NCI-H1694 treated with DMSO at 0.1 percent for 48 hours (cell line): ENCODE measurements at places on chromosomes 5 and 9.

- DNase-seq = no peak
Measured at GRCh38 chr5:15365070-15365469, 134.9 kb upstream of the FBXL7 start.

DNA sequence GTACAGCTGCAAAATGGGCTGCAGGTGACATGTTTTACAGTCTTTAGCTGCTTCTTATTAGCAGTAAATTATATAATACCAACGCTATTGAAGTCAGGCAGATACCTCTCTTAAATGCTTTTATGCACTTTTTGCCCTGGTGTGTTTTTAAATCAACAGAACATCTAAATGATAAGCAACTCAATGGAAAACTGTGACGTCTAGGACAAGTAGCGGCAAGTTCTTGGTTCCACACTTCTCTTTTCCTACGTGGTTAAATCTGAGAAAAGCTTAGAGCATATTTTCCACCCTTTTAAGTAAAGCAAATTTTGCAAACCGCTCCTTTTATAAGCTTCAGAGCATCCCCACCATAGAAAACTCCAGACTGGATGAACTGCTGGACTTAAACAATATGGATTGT, 58.1 kb downstream of the CEMIP2 start:
- DNase-seq = no peak

GRCh38 chr5:14671414-14671813, 6.9 kb downstream of the OTULIN start:
- DNase-seq = no peak

GRCh38 chr5:143713047-143714003, 98.6 kb upstream of the HMHB1 start:
- no peak for DNase-seq

DNA sequence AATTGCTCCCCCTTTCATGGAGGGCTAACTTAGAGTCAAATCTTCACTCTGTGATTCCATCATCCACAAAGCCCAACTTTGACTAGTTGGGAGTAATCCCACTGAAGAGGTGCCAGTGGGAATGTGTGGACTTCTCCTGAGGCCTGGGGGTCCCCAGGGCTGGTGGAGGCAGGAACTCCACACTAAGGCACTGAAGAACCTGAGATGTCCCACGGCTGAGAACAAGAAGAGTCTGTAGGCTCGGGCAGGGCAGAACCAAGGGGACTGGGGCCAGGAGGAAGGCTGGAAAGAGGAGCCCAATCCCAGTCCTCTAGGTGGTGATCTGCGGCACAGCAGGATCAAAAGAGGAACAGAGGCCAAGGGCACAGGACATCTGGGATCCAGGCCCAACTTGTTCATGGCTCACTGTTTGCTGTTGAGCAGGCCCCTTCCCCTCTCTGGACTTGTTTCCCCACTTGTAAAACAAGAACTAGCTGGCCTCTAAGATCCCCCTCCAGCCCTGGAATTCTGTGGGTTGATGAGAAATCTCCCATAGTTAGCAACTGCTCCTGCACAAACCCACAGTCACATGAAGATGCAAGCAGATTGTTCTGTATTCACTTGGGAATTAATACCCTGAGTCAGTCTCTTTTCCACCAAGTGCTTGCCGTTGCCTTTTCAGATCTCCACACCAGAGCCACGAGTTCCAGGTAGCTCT, 32.7 kb upstream of the ALDH1B1 start:
- no peak for DNase-seq
